ENCODE measurements at places on chromosomes 11 and 22. TPM values are rescaled to one million over a fixed set of nuclear protein-coding genes. Genes with fewer than 3 reads are reported as not detected.

The APOA5 gene
- not detected for total RNA-seq

The OR5B21 gene
- not detected for total RNA-seq

The C11orf97 gene
- not detected for total RNA-seq

The DRD4 gene
- under 0.01 TPM for total RNA-seq

The OR51I1 gene
- 0.60 TPM for total RNA-seq

The INS gene
- total RNA-seq, result not detected

The SMC1B gene
- total RNA-seq, result not detected

The ARHGAP1 gene
- 36.3 TPM for total RNA-seq

The LIF gene
- 12.8 TPM for total RNA-seq

The SLC25A45 gene
- 0.95 TPM for total RNA-seq

The OR2AG1 gene
- total RNA-seq, result not detected

The CCDC116 gene
- 0.26 TPM for total RNA-seq

The TRIOBP gene
- total RNA-seq, result 250 TPM

The LRRC75B gene
- total RNA-seq, result 4.9 TPM

The MUC2 gene
- total RNA-seq, result not detected

The DGAT2 gene
- total RNA-seq, result 6.9 TPM

The ZP1 gene
- total RNA-seq, result 0.32 TPM

The WT1 gene
- not detected for total RNA-seq

The CHID1 gene
- total RNA-seq, result 63.5 TPM

The SHANK3 gene
- 0.43 TPM for total RNA-seq

The APOL1 gene
- 57.1 TPM for total RNA-seq

The MS4A6E gene
- not detected for total RNA-seq

The C11orf91 gene
- not detected for total RNA-seq

The AIFM3 gene
- 1.4 TPM for total RNA-seq

The FAM227A gene
- 2.5 TPM for total RNA-seq

The OTOG gene
- total RNA-seq, result not detected

The GNAZ gene
- 0.26 TPM for total RNA-seq

The P2RX6 gene
- total RNA-seq, result 2.6 TPM

The OR6T1 gene
- not detected for total RNA-seq

The NRIP3 gene
- total RNA-seq, result 3.0 TPM

The GTF2H1 gene
- 39.4 TPM for total RNA-seq

The RFPL3 gene
- total RNA-seq, result not detected

The UPB1 gene
- not detected for total RNA-seq

The NLRP6 gene
- under 0.01 TPM for total RNA-seq

The MORC2 gene
- 12.8 TPM for total RNA-seq

The TRIM6 gene
- total RNA-seq, result 2.5 TPM

The GALNT18 gene
- 0.94 TPM for total RNA-seq

The GRIK4 gene
- total RNA-seq, result 0.16 TPM

The TIRAP gene
- 3.2 TPM for total RNA-seq

The TTLL1 gene
- total RNA-seq, result 17.7 TPM
